Lower lobe of right lung (tissue), 2 donors: ENCODE measurements at places on chromosomes 5 and 9. TPM values are rescaled to one million over a fixed set of nuclear protein-coding genes. Genes with fewer than 3 reads are reported as not detected.

The GABBR2 gene
- total RNA-seq = 0.24 TPM

The ASPN gene
- 2.3 TPM for total RNA-seq

The NEUROG1 gene
- total RNA-seq = not detected

- DNase-seq = no peak
Observed at GRCh38 chr9:126809068-126809467, 4.2 kb downstream of the ZBTB43 start.

DNA sequence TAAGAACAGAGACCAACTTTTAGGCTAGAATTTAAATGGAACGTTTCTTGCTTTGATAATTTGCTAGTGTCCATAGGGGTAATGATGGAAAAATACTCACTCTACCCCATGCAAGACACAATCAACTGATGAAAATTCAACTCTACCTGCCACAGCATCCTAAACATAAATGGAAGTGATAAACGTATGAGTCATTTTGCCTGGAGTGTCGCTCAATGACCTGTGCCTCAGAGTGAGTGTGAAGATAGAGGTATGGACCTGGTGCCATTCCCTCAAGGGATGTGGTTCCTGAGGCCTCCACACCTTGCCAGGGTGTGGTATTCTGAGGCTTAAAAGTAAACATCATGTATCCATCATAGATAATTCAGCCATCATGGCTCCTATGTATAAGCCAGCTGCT, 14.0 kb downstream of the ARL14EPL start:
- no peak for DNase-seq

DNA sequence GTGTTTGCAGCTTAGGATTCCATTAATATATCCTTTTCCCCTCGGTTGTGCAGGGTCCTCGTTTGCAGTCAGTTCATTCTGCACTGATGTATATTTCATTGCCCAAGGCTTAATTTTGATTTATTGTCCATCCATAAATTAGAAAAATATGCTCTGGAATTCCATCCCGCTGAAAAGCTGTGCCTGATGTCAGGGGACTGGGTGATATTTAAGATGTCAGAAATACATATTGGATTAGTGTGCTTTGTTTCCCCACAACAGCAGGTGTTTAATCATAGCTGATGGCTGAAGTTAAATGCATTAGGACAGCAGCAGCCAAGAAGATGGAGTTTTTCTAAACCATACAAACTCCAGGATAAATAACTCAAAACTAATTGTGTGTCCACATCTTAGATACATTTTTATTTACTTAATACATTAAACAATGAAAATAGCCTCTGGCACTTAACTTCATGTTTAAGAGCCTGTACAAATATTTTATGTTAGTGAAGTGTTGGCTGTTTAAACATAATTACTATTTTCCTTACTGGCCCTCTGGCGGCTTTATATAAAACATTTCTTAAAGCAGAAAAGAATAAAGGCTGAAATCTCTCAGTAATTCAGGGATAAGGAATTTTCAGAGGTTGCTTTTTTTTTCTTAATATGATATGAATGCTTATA, 170.4 kb upstream of the TBCA start:
- DNase-seq = no peak

- no peak for DNase-seq
Observed at GRCh38 chr5:147791181-147791580, 8.7 kb upstream of the JAKMIP2 start.

- peak; percentile 51 for DNase-seq
Observed at GRCh38 chr9:112378328-112379176, 1.4 kb upstream of the HSDL2 start.

GRCh38 chr9:100521282-100521681, 48.3 kb downstream of the TMEFF1 start:
- DNase-seq = no peak
